ENCODE measurements at places on chromosomes 4 and X.

DNA sequence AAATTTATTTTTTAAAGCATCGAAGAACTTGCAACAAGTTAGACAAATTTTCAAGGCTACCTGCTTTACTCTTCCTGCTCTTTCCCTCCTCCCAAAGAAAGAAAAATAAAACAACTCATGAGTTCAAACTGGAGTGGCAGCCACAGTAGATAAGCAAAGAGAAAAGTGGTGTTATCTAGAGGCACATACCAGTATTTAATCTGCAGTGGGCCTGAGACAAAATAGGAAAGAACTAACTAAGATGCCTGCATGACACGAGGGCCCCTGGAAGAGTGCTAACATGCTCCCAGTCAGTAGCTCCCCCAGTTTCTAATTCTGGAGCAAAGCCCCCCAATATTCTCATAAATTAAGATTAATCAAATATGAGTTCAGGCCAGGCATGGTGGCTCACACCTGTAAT, 7.9 kb downstream of the ARL9 start:
- no peak for DNase-seq

GRCh38 chr4:3747581-3747904, 18.6 kb upstream of the ADRA2C start:
- DNase-seq, result no peak

- DNase-seq, result no peak
These were observed 56.6 kb downstream of the SPRY1 start for GRCh38 chr4:123453061-123453680.

- DNase-seq, result no peak
These were observed 308.8 kb upstream of the TECRL start for GRCh38 chr4:64718091-64718490.

- no peak for DNase-seq
These were observed 1257.0 kb downstream of the NLGN4X start for GRCh38 chrX:4971646-4972045.

- DNase-seq, result no peak
These were observed 3.7 kb downstream of the MTMR1 start for GRCh38 chrX:150696866-150697265.

DNA sequence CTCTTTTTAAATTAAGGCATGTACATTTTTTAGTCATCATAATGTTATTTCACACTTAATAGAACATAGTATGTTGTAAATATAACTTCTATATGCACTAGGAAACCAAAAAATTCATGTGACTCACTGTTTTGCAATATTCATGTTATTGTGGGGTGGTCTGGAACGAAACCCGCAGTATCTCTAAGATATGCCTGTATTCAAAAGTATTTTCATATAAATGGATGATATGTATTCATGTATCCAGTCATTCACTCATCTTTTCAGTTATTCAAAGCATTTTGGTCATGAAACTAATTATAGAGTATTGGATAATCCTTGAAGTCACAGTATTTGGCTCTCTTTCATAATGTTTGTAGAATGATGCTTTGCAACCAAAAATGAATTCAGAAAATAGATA, 168.1 kb downstream of the HS6ST2 start:
- no peak for DNase-seq

- no peak for DNase-seq
These were observed 279.6 kb upstream of the EDA2R start for GRCh38 chrX:66918511-66918910.

DNA sequence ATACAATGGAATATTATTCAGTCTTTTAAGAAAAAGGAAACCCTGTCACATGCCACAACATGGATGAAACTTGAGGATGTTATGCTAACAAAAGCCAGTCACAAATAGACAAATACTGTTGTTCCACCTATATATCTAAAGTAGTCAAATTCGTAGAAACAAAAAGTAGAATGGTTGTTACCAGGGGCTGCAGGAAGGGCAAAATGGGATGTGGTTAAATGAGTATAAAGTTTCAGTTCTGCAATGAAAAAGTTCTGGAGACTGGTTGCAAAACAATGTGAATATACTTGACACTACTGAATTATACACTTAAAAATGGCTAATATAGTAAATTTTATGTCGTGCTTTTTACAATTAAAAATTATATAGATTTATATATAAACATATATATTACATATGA, 12.2 kb downstream of the SPOCK3 start:
- no peak for DNase-seq

- no peak for DNase-seq
These were observed 62.5 kb downstream of the ABLIM2 start for GRCh38 chr4:8095956-8096689.

DNA sequence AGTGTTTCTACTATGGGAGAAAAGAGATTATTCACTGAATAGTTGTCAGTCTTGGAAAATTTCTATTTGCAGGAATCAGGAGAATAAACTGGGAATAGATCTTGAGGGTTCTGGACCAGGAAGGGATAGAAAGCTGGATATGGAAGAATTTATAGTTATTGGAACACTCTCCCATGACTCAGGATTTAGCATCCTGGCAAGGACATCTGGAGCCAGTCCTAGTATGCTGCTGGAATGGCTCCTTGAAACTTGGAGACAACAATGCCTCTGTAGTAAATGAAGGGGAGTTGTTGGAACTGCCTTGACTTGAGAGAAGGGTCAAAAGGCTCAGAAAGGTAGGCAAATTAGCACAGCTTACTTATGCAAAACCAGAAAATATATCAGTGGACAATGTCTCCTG, 23.5 kb upstream of the THOC2 start:
- DNase-seq, result no peak

DNA sequence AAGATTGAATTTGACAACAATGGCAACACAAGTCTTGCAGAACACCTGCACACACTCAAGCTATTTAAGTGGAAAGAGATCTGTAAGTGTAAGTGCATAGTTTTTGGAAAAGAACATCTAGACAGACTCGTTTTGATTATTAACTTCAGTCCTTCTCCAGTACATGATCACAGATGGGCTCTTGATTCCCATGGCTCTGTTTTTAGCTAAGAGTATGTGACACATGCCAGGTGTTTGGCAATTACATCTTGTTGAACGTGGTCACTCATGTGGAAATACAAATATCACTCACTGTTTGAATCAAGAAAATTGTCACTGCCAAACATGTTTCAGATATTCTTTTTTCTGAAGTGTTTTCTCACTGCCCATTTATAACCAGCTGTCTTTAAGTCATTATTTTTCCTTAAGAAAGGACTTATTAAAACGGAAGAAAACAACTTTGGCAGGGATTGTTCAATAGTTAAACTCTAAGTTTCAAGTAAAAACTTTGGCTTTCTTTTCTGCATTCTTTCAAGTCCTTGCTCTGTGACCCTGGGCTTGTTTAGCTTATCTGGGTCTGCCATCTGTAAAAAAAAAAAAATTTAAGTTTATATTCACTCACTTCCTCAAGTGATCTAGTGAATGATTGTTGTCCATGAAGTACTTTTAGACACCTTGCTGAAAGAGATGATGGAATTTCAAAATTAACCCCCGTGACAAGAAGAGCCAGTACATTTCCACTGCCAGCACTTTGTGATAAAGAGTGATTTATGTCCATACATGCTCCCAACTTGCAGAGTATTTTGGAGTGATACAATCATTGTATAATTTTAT, 125.4 kb downstream of the ATXN3L start:
- DNase-seq, result no peak

DNA sequence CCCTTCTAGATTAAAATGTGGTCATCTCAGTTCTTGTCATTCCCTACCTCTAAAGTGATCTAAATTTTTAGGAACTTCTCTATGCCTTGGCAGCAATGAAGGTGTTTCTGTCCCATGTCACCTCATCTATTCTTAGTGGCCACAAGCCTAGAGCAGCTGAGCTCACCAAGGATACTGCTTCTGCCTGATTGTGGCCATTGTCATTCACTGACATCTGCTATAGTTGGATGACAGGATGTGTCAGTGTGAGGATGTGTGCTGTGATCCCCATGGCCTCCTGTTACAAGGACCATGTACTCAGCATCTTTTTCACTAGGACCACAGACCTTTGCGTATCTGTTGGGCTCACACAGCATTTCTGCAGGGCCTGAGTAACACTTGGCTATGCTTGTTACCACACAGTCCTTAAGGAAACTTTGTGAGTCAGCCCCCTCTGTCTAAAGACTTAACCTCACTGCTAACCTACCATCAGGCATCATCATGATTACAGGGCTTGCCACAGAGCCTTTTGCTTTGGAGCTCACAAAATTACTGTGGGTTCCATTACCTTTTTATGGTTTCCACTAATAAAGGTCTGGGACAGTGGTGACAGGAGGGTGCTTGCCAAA, 421.0 kb downstream of the ADAM29 start:
- no peak for DNase-seq

GRCh38 chrX:108947205-108947604, 210.8 kb upstream of the IRS4 start:
- DNase-seq, result no peak

- DNase-seq, result no peak
These were observed 406.3 kb upstream of the GRIA3 start for GRCh38 chrX:122777766-122778165.

- no peak for DNase-seq
These were observed 932.6 kb downstream of the C4orf33 start for GRCh38 chr4:130028552-130028951.

GRCh38 chrX:68757731-68758130, 71.1 kb upstream of the EFNB1 start:
- no peak for DNase-seq

GRCh38 chrX:36978886-36979285, 29.3 kb upstream of the FAM47C start:
- DNase-seq, result no peak

DNA sequence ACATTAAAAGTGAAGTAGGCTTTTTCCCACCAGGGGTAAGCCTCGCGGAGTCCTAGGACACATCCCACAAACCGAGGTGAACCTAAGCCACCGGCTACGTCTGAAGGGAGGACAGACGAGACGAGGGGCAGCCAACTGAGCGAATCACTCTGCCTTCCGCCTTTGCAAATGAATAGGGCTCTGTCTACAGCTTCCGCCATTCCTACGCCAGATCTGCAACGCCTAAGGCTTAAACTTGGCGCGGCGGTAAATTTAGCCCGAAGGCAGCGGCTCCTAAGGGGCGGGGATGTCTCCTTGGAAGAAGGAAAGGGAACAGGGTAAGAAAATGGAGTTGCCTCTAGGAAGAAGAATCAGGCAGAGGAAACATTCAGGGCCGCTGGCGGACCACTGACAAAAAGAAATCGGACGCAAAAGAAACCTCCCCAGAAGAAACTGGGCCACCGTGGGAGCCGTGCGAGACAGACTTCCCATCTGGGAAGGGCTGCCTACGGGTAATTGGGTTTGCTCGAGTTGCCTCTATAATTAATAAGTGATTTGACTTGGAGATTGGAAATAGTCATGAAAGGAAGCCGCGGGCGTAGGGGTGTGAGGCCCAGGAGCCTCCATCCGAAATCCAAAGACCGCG, 90.5 kb downstream of the BCOR start:
- no peak for DNase-seq

DNA sequence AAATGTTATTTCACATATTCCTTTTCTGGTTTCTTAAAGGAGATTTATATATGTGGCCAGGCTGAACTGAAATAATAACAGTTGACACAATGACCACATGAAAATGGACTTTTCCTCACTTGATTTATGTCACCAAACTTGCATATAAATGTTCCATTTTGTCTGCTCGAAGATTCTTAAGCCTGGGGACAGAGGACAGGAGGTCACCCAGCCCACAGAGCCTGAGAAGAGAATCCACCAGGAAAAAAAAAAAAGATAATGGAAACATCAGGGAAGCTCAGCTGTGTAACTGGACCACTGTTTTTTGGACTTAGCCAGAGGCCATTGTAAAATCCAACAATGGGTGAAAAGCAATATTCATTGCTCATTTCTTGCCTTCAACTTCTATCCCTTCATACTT, 359.0 kb upstream of the FGF16 start:
- no peak for DNase-seq

DNA sequence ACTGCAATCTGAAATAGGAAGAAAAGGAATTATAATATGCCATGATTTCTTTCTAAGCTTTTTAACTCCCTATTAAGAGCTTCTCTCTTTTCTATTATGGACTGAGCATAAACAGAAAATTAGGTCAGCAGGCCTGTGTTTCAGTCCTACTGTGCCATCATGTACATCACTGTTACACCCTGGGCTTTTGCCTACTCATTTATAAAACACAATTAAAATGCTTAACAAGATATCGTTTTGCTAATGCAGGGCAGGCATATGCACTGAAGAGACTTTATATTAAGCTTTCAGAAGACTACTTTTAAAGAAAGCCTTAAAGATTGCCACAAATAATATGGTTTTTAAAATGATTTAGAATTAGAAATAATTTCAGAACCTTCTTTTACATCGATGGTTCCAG, 828 bp upstream of the BBS12 start:
- no peak for DNase-seq

GRCh38 chrX:11792461-11793421, 34.7 kb downstream of the MSL3 start:
- peak; percentile 27 for DNase-seq

DNA sequence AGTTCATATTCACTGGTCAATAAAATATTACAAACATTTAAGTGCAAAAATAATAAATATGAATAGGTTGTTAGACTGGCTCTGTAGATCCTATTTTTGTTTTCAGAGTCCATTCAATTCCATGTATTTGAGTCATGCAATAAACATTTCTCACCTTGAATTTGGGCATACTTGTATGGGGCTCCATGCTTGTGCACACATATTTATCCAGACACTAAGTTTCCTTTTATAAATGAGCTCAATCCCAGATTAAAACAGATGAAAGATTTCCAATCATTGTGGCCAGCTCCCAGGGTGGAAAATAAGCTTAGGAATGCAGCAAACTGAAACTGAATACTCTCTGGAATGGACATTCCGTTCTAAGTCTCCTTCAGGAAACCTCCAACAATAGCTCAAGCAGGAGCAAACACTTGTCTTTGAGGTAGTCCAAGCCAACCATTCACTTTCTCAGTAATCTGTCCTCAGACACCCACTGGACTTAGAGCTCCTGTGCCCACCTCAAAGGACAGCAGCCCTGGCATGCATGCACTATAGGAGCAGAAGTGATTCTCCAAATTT, 16.4 kb downstream of the DMD start:
- no peak for DNase-seq

GRCh38 chrX:124435616-124436015, 89.3 kb downstream of the SH2D1A start:
- DNase-seq, result no peak

DNA sequence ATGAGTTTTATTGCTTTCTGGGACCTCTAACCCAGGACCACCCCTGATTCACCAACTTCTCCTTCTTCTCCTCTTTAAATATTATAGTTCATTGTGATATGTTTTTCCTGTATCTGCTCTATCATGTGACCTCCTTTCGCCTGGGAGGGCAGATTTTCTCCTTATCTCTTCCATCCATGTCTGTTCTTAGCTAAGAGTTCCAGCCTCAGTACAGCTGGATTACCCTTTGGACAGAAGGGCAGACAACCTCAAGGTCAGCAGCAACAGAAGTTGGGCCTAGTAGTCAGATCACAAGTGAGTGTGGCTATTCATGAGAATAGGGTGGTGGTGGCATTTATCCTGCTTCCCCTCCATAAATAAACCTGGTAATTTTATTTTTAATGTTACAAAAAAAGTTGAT, 5.7 kb upstream of the XK start:
- DNase-seq, result no peak

DNA sequence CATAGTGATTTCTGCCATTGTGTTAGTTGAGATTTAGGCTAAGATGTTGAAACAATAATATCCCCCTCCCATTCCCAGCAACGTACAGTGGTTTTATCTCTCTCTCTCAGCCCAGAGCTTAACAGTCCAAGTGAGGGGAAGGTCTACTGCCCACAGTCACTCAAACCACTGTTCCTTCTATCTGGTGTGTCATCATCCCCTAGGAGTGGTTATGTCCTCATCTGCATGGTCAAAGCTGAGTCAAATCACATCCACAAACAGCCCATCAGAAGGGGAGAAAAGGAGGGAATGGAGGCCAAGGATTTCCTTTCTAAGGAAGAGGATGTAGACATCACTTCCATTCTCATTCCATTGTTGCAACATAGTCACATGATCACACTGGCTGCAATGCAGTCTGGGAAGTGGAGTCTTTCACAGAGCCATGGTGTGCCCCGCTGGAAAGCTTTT, 42.8 kb upstream of the CHRNA9 start:
- no peak for DNase-seq

All from activated CD8-positive, alpha-beta memory T cell treated with anti-CD3 and anti-CD28 coated beads for 1 hour (primary cell).